ENCODE measurements at places on chromosomes 3 and 15.

DNA sequence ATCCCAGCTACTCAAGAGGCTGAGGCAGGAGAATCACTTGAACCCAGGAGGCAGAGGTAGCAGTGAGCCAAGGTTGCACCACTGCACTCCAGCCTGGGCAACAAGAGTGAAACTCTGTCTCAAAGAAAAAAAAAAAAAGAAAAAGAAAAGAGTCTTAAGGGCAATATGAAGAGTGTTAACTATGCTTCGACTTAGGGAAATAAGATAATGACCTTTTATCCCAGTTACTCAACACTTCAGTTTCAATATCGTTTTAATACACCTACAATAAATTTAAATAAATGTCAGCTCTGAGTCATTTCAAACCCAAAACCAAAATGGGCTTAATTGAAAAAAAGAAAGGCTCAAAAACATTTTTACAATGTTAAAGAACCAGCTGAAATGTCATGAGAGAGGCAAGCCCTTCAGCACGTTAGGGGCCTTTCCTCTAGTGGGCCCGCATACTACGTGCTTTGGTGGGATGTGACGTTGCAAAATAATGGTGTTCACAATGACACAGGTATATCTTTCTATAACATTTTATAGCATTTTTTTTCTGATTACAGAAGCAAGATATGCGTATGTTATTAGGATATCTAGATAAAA is 15.3 kb downstream of the FYCO1 start:
- no peak for DNase-seq

DNA sequence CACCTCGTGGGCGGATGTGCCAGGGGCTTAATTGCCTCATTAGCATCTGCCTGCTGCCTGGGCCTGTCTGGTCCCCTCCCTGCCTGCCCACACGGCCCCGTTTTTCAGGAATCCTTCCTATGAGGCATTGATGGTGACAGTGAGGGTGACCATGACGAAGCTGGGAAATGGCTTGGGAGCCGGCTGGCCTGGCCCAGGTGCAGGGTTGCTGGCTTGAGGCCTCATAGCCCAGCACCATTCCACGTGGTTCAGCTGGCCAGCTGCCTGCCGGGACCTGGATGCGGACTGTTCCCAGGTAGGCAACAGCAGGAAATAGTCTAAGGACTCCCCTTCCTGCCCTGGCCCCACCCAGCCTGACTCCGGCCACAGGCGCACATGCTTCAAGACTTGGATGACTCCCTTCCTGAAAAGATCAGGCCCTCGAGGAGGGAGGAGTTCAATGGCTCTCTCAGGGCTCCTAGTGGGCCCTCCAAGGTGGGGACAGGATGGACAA is 8.9 kb upstream of the DUSP7 start:
- DNase-seq: no peak

DNA sequence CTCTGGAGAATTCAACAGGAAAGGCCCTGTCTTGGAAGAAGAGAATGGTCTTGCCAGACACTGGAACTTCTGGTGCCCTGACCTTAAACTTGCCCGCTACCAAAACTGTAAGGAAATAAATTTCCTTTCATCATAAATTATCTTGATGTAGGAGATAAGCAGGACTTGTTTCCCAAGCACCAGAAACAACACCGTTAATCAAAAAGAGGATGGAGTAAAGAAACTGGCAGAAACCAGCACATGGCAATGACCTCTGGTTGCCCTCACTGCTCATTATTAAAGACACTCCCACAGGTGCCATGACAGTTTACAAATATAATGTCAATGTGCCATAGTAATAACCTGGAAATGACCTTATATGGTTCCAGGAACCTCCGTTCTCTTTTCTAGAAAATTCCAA is 426.1 kb downstream of the EDEM1 start:
- no peak for DNase-seq

GRCh38 chr3:183349421-183350157 is 78.8 kb downstream of the MCF2L2 start:
- no peak for DNase-seq

DNA sequence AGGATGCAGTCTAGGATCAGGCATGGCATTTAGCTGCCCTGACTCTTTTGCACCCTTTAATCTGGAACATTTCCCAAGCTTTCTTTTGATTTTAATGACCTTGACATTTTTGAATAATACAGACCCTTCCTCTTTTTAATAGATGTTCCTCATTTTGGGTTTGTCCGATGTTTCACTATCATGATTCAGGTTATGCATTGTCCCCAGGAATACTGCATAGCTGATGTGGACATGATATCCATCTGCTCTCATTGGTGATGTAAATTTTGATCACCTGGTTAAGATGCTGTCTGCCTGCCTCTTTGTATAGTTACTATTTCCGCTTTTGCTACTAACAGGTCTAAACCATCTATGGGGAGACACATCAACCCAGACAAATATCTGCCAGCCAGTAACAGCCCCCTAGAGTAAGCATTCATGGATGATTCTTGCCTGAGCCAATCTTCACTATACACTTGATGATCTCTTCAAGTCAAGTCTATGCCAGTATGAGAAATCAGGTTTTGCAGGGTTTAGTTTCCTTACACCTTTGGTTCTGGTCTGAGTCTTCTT is 50.6 kb upstream of the ULK4 start:
- DNase-seq: no peak

DNA sequence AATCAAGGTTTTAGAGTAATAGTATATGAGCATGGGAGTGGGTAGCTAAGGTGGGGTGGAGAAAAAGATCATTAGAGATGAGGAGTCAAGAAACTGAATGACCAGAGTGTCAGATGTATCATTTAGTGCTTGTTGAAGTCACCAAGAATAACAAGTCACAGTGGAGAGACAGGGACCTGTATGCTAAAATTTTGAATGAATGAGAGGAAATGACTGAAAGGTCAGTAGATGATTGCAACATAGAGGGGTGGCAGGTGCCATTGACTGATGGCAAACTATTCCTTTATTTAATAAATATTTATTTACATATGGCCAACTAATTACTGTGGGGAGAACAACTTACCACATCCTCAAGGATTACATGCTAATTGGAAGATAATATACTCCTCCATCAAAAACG is 75.0 kb upstream of the ANKRD28 start:
- no peak for DNase-seq

GRCh38 chr3:102478160-102478559 is 43.3 kb downstream of the ZPLD1 start:
- no peak for DNase-seq

- no peak for DNase-seq
These were observed 248.4 kb downstream of the MYRIP start for GRCh38 chr3:40057786-40058185.

- DNase-seq: no peak
These were observed 64.0 kb downstream of the TCAIM start for GRCh38 chr3:44402548-44402947.

- DNase-seq: no peak
These were observed 2.1 kb downstream of the TLE3 start for GRCh38 chr15:70095408-70096214.

DNA sequence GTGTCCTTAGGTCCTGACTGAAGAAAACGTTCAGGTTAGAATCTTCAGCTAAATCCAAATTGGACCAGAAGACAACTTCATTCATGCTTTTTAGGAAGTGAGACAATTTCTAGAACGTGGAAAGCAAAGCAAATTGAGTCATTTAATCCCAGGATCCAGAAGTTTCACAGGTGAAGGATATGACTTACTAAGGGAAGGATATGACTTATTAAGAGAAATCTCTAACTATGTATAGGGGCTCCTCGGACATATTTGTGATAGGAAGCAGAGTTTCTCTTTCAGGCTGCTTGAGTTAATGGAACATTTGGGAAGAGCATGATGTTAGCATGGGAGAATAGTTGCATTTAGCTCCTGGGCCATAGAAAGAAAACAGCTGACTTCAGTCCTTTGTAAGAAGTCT is 16.1 kb upstream of the PLOD2 start:
- DNase-seq: no peak

DNA sequence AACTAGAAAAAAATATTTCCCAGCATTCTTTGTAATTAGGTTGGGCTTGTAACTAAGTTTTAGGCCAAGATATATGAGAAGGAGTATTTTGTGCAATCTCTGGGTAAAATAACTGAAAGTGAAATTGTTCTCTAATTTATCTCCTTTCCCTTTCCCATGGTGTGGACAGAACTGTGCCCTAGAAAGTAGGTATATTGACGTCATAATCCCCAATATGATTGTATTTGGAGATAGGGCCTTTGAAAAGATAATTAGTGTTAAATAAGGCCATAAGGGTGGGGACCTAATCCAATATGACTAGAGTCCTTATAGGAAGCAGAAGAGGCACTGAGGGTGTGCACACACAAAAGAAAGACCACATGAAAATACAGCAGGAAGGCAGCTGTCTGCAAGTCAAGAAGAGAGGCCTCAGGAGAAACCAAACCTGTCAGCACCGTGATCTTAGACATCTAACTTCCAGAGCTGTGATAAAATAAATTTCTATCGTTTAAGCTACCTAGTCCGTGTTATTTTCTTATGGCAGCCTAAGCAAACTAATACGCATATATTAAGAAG is 106.6 kb downstream of the KCNH8 start:
- no peak for DNase-seq

DNA sequence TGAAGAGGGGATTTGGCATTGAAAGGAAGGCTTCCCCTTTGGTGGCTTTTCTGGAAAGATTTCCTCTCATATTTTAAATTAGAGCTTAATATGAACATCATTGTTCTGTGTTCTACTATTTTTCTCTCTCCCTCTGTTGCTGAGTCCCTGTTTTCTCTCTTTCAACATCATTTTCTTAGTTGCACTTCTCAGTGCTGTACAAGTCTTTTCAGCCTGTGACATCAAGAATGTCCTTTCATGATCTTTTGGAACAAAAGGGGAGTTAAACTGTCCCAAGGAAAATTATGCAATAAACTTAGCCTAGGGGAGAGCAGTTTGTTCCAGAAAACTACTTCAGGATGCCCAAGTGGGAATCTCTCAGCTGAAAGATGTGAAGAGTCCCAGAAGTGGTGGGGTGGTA is 325.1 kb downstream of the IL20RB start:
- DNase-seq: no peak

GRCh38 chr3:100389025-100389424 is 11.9 kb downstream of the TOMM70 start:
- no peak for DNase-seq

DNA sequence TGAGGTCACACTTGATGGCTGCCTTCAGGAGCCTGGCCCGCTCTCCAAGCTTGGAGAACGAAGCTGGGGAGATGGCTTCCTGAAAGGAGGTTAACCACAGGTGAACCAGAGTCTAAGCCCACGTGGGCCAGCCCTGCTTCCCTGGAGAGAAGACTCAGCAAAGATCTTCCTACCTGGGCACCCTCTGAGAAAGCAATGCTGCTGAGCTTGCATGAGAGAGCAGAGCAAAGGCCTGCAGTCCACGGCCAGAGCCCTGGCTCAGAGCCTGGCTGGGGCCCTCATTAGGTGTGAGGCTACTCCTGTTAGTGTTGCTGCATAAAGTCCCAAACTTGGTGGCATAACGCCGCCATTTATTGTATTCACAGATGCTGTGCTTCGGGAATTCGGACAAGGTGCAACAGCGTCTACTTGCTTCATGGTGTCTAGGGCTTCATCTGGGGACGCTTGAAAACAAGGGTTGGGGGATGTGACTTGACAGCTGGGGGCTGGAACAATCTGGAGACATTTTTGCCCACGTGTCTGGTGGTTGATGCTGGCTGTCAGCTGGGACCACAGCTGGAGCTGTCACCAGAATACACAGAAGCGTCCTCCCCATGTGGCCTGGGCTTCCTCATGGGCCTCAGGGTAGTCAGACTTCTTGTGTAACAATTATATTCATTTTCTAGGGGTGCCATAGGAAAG is 87.9 kb upstream of the MEF2A start:
- DNase-seq: no peak

- DNase-seq: no peak
These were observed 109.2 kb downstream of the EEFSEC start for GRCh38 chr3:128262457-128262856.

GRCh38 chr3:70108546-70108945 is 109.0 kb downstream of the SAMMSON start:
- DNase-seq: no peak

GRCh38 chr15:50380089-50380488 is 25.1 kb upstream of the GABPB1 start:
- DNase-seq: no peak

DNA sequence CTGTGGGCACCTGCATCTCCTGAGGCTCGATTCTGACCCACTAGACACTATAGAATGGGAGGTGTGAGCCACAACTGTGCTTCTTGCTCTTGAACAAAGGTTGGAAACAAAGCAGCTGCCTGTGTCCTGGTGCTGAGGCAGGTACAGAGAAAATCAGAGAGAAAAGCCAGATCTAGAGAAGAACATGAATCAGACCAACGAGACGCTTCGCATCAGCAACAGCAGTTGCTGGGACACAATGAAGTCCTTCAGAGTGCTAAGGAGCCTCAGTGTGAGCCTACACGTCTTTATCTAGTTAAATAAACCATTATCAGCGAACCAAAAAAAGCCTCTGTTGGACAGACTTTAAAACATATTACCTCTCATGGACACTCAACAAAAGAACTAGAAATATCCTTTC is 86.3 kb upstream of the MEX3B start:
- DNase-seq: no peak

GRCh38 chr15:58331913-58332675 is 99.7 kb upstream of the LIPC start:
- DNase-seq: no peak

- no peak for DNase-seq
These were observed 759 bp upstream of the TTBK2 start for GRCh38 chr15:42921342-42921731.

- no peak for DNase-seq
These were observed 692.7 kb upstream of the ALCAM start for GRCh38 chr3:104673981-104674380.

GRCh38 chr15:65914386-65914785 is 45.1 kb downstream of the RAB11A start:
- DNase-seq: no peak

- no peak for DNase-seq
These were observed 123.2 kb downstream of the IGF1R start for GRCh38 chr15:98771541-98771940.

- no peak for DNase-seq
These were observed 319.4 kb upstream of the STAC start for GRCh38 chr3:36060950-36061349.

DNA sequence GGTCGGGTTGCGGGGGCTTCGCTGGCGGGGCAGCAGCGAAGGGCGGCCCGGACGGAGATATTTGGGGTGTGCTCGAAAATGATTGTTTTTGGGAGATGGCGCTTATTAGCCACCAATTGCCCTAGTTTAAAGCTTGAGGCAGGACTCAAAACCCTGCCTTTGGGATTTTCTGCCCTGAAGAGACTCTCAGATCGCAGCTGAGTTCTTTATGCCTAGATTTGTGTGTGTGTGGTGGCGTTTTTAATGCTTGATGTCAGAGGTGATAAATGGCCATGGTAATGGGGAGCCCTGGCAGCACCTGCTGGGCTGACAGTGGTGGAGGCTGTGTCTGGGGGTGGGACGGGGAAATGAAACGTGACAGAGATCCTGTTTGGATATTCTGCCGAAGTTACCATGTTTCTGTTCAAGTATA is 604 bp downstream of the KCTD6 start:
- DNase-seq: no peak
